ENCODE measurements at places on chromosomes 4 and X.

- no peak for DNase-seq
Observed at GRCh38 chr4:132646186-132646585, 502.9 kb upstream of the PCDH10 start.

DNA sequence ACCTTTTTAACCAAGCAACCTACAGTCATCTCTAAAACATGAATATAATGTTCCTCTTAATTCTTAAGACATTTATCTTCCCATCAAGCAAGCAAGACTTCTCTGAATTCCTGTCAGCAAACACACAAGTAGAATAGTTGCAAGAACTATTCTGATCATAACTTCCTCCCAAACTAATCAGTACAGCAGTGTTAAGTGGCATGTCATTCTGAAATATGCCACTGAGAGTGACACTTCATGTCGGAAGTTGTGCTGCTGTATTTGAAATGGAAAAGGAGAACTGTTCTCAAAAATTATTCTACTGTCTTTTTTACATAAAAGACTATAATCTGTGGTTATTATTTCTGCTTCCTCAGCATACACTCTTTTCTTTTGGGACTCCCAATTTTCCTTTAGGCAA, 546.6 kb downstream of the PCDH18 start:
- no peak for DNase-seq

- no peak for DNase-seq
Observed at GRCh38 chr4:119632216-119632615, 3.6 kb upstream of the PDE5A start.

DNA sequence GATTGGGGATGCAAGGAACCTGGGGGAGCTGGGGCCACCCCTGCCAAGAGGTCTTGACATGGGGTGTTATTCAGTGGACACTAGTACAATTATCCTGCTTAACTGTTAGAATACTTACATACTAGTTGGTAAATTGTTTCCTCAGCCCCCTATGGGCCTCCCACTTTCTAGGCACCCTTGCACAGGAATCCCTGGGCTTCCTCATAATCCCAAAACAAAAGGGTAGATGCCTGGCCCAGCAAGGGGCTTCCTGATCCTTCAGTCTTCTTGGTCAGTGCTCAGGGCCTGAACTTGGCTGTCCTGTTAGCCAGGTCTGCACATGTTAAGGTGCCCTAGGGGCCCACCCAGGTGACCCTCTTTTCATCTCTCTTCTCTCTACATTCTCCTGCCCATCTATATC, 48.7 kb upstream of the MSX1 start:
- no peak for DNase-seq

- no peak for DNase-seq
Observed at GRCh38 chr4:123031664-123032063, 109.3 kb upstream of the NUDT6 start.
